ENCODE measurements at places on chromosomes 7 and 10.

DNA sequence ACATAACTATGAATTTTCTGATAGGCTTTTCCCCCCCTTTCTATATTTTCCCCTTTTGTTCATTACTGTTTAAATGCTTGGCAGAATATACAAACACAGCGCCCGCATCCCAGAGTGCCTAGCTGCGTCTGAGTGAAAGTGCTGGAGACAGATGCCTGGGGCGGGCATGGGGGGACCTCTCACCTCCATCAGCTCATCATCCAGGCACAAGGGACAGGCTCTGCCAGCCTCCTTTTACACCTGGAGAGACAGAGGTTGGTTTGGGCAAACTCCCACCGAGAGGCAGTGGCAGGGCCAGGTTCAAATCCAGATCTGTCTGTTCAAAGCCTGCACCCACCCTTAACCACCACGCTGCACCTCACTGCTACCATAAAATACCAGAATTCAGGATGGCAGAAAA, 104.5 kb downstream of the FAM53B start:
- DNase-seq = no peak

- no peak for DNase-seq
Observed at GRCh38 chr10:98135222-98135899, 904 bp downstream of the R3HCC1L start.

- no peak for DNase-seq
Observed at GRCh38 chr7:7869036-7869435, 99.6 kb upstream of the GLCCI1 start.

DNA sequence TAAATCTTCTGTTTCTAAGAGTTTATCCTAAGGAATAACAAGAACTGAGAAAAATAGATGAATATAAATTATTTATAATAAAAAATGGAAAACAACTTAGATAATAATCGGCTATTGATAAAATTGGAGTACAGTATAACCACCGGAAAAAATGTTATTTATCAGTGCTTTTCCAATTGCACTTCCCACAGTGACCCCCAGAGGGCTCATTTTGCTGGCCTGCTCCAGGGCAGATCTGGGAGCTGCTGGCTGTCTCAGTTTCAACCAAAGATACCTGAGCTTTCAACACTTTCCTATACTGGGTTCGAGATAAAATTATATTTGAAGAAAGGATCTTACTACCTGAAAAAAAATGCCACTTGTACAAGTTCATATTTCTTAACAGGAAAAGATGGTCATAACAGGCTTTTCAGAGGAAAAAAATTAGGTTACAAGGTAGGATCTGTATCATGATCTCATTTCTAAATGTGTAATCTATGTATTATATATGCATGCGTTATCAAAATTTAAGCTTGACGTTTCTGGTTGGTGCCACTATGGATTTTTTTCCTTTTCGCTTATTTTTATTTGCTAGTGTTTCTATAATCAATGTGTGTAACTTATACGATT, 165.7 kb downstream of the NPSR1 start:
- no peak for DNase-seq

DNA sequence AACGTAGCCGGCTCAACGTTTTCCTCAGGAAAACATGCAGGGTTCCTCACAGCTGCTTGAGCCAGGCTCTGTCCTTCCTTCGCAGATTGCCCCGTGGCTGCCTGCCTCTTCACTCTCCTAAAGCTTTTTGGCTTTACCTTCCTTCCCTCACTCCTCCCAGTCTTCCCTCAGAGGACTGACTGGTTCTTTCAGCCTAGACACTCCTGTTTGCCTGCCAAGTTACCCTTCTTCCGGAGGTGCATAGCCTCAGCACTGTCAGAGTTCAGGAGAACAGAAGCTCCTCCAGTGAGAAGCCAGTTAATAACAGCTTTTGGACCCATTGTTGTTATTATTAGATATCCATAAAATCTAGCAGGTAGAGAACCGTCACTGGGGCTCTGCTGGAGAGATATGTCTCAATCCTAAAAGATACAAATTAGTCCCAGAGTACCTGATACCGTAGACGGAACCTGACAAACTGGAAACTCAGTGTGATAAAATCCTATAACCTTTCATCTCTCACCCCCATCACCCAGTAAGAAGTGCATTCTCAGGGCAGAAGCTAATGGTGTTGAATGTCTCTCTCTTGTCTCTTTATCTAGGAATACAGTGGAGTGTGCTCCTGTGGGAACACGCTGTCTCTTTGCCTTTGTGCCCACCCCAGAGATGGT, 79.6 kb downstream of the SND1 start:
- DNase-seq = no peak

DNA sequence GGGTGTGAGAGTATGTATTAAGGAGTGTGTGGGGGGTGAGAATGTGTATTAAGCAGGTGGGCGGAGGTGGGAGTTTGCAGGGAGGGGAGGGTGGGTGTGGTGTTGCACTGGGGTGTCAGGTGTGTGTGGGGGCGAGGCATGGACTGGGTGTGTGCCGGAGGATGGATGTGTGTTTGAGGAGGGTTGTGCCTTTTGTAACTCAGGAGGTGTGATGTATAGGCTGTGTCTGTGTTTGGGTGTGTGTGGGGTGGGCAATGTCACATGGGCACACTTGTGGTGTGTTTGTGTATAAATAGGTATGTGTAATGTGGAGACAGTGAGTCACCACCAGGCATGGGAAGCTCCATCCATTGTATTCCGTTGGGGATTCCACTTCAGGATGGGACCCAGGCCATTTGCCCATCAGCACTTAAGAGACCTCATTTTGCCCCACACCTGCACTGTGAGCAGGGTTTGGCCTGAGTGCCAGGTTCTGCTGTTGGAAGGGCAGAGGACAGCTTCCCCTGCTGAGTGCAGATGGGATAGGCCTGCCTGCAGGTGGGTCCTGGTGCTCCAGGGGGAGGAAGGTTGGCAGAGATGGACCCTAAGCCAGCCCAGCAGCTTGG, 5.8 kb downstream of the UNC5B start:
- no peak for DNase-seq

- peak; percentile 49 for DNase-seq
Observed at GRCh38 chr10:93702210-93703001, at the start of gene FRA10AC1. TSS of gene FRA10AC1 (minus strand) at chr10:93702592. CDS start at chr10:93700106, 2,486 bp downstream.

GRCh38 chr7:41333511-41333910, 369.4 kb downstream of the INHBA start:
- DNase-seq = peak; percentile 69

- DNase-seq = no peak
Observed at GRCh38 chr7:75885036-75885435, 6.2 kb downstream of the RHBDD2 start.

DNA sequence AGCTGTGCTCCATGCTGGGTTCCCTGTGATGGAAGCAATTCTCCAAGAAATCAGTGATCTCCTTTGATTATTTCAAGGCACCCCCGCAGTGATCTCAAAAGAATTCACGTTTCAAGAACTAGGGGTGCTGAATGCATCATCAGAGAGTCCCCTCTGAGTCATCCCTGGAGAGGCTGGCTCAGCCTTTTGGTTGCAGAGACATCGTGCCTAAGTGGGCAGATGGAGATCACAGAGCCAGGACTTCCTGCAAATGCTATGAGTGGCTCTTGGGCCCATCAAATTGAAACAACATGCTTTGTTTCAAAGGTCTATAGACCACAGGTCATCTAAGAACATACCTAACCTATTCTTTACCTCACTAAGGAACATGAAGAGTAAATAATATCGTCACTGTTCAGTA, 41.5 kb upstream of the PLEKHA1 start:
- DNase-seq = no peak

DNA sequence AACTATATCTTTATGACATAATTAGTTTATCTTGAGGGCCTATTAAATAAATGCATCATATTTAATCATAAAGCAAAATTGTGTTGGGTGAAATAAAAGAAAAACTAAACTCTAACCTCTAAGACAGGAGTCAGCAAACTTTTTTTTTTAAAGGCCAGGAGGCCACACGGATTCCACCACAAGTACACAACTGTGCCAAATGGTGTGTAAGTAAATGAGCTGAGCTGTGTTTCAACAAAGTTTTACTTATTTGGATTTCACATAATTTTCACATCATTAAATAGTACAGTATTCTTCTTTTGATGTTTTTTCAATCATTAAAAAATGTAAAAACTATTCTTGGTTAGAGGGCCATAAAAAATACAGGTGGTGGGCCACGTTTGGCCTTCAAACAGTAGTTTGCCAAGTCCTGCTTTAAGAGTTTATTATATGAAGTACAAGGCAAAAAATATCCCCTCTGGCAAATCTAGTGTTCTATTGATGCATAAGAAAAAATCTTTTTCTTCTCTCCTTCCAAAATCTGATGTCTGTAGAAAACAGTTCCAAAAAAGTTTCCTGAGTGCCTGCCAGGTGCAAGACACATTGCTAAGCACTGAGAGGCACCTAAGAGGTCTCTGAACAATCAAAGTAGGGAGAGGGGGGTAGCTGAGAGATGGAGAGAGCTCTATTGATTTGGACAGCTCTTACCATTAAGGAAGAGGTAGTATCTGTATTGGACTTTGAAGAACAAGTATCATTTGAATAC, 26.5 kb upstream of the SPOCK2 start:
- DNase-seq = no peak

DNA sequence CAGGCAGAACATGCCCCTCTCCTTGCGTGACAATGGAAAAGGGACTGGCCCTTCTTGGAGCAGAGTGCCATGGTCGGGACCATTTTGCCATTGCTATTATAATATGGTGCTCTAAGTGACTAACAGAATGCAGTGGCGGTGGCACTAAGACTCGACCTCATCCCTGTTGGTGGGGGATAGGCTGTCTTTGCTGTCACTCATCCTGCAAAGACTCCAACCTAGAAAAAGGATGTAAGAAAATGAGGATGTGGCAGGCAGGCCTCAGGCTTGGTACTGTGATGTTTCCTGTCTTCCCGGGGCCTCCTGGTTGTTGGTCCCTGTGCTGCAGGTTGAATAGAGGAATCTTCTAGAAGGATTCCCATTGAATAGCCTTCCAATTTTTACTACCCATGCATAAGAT, 18.6 kb downstream of the BLNK start:
- DNase-seq = no peak

DNA sequence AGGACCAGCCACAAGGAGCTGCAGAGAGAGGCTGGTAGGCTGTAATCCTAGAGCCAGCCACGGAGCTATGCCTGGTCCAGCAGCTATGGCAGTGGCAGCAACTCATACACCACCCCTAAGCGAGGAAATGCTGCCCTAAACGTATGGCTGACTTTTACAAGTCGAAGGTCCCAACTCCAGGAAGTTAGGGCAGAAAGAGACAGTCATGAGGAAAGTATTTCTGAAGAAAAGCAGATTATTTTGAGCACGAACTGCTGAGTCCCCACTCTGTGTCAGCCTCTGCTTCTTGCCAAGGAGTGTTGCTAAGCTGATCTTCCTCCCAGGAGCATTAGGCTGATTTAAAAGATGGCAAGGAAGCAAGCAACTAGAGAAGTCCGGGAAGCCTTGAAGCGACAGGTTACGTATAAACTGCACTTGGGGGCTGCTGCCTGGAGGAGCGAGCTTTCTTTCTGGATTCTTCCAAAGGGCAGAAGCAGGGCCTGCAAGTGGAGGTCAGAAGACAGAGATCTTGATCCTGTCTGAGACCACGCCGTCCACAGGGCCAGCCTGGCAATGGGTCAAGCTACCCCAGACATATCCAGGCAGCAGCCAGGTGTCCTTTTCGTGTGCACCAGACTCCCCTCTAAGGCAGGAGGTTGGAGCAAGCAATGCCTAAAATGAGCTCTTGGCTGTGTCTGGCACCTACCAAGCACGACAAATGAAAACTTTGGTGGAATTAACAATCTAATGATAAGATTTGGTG, 39.4 kb downstream of the PLXNA4 start:
- no peak for DNase-seq

- no peak for DNase-seq
Observed at GRCh38 chr7:35729061-35729783, 34.3 kb upstream of the HERPUD2 start.
